ENCODE measurements at places on chromosomes 16 and 17.

- no peak for DNase-seq
Measured at GRCh38 chr16:50476486-50477255, 71.5 kb upstream of the NKD1 start.

GRCh38 chr16:86576591-86577313 lies 1.6 kb upstream of the FOXL1 start:
- DNase-seq: no peak

DNA sequence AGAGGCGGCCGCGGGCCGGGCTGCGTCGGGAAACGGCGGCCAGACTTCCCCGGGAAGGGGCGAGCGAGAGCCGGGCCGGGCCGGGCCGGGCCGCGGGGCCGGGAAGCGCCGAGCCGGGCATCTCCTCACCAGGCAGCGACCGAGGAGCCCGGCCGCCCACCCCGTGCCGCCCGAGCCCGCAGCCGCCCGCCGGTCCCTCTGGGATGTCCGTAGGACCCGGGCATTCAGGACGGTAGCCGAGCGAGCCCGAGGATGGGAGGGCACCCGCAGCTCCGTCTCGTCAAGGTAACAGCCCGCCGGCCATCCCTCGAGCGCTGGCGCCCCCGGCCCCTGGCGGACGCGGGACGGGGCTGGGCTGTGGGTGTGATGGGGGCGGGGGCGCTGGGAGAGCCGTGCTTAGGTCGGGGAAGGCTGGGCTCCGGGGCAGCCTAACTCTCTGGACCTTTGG lies at the start of gene CRHR1:
CRHR1 (plus strand) TSS at position 28 of the 448 bp plus-strand sequence; CDS start at position 253, 225 bp downstream.
- no peak for DNase-seq

DNA sequence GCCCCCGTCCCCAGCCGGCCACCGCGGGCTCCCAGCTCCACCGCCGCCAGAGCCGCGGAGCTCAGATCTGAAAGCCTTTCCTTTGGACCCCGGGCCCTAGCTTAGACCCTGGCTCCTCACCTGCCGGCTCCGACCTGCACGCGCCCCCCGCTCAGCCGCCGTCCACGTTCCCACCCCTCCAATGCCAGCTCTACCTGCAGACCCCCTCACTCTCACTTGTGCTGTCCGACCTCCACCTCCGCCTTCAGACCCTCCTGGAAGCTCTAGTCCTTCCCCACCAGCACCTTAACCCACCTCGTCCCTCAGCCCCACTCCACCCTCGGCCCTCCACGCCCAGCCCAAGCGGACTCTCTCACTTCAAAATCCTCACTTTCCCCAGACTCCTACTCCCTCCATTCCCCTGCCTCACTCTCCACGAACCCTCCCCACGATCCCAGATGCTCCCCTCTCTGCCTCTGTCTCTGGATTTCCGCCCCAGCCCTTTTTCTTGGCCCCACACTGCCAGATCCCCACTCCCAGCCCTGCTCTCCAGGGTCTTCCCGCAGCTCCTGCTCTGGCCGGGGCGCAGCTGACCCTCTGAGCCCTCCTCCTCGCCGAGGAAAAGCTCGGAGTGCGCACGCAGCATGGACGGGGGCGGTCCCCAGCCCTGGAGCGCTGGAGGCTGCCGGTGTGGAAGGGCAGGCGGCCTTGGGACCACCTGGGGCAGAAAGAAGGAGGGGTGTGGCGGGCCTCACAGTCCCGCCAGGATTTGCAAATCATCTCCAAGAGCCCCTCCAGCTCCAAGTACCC lies at the start of gene TMEM114:
TMEM114 (minus strand) TSS at position 612 of the 789 bp plus-strand sequence. CDS start 673 bp downstream, outside the sequence.
- DNase-seq: no peak

DNA sequence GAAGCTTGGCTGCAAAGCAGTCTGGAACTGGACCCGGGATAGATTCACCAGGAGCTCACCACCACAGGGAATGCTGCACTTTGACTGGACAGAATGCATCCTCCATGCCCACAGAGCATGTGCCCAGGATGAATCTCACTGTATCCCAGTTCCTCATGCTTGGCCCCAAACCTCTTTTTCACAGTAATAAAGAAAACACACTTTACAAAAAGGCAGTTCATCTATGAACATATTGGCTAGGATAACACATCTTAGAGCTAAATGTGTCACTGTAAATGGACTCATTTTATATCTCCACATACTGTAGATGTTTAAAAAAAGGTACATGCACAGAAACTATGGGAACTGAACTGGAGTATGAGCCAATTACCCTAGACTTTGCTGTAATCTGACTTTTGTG lies 266.9 kb downstream of the TOX3 start:
- no peak for DNase-seq

DNA sequence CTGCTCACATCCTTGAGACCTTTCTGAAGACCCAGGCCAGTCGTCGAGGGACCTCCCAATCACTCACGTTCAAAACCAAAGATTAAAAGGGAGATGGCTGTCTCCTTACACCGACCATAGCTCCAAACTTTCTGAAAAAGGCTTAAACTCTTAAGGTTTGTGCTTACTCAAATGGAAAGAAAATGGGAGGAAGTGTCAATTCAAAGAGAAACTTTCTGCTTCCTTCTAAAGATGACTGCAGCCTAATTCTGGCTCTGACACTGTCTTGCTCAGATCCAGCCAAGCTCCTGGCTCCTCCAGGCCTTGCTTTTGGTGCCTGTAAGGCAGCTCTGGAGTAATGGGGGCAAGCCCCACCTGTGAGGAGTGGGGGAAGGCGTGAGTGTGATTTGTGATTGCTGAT lies 54.9 kb upstream of the WSB1 start:
- DNase-seq: no peak

DNA sequence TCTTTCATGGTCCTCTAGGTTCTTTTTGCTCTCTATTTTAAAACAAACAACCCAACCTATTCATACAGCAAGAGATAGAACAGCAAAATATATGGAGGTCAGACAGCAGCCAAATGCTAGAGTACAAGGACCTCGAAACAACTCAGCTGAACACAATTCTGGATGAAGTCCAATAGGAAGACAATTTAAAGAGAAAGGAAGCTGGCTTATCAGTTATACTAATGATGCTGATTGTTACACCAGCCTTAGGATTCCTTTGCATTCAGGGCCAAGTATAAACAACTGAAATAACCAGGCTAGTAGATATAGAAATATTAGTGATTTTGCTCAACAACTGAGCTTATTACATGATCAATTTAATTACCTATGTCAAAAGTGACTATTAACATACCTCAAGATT lies 2.5 kb downstream of the SSH2 start:
- DNase-seq: no peak

DNA sequence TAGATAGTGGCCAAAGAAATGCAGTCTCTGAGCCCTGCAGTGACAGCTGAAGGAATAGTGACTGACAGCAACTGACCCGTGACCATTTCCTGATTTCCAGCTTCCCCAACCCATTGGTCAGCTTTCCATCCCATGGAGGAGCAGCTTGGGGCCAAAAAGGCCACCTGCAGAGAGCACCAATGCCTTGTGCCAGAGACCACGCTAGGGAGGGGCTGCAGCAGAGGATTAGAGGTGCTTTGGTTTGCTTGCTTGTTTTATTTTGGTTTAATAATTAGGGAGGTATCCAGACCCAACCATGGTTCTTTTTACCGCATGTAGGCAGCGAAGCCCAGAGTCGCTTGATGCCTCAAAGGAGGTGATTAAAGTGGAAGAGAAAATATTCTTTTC lies 61.3 kb upstream of the SIAH1 start:
- no peak for DNase-seq

DNA sequence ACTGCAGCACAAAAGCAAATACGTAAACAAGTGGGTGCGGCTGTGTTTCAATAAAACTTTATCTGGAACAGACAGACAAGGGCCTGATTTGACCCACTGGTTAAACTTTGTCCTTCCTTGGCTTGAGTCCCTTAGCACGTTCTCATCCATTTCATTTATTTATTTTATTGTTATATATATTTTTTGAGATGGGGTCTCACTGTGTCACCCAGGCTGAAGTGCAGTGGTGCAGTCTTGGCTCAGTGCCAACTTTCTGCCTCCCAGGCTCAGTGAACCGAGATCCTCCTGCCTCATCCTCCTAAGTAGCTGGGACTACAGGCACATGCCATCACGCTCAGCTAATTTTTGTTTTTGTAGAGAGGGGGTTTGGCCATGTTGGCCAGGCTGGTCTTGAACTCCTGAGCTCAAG lies 64.3 kb downstream of the MYH11 start:
- DNase-seq: no peak

DNA sequence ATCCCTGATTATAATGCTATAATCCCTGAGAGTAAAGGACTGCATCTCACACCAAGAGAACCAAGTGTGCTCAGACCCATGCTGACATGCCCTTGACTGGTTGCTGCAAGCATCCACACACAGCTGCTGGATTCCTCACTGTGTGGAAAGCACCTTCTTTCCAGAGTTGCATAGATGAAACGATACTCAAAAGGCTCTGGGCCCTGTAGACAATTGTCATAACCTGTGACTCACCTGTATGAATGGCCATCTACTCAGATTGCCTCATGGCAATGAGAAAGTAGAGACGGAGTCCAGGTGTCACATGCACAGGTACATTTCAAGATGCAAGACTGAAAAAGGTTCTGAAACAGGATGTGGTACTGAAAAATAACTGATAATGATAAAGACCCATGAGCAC lies 58.1 kb downstream of the MPHOSPH6 start:
- no peak for DNase-seq

GRCh38 chr16:11768849-11769248 lies 26.2 kb upstream of the TXNDC11 start:
- no peak for DNase-seq

DNA sequence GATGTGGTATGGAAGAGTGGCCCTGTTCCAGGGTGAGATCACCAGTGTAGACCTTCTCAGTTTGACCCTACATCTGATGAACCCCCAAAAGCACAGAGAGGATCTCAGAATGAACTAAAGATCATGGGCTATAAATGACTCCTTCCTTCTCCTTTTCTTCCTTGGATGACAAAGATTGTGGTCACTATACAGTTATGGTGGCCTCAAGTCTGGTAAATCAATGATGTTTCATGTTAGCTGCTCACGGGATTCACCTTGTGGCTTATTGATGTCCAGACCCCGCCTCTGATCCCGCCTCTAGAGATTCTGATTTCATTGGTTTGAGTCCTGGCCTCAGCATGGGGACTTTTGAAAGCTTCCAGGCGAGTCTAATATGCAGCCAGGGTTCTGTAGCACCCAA lies 112.2 kb downstream of the PITPNC1 start:
- no peak for DNase-seq

DNA sequence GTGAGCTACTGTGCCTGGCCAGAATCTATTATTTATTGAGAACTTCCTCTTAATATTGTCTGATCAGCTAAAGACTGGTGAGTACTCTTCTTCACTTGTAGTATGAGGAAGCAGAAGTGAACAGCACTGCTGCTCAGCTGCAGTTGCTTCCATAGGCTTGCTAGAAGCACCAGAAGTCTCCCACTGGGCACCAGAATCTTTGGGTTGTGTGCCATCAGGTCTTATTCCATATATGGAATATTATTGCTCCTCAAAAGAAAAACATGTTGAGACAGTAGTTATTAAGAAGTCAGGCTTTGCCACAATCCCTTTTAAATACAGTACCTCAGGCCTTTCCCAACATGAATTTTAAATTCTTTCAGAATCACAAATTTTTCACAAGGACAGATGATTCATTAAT lies 17.2 kb downstream of the SNTB2 start:
- no peak for DNase-seq

DNA sequence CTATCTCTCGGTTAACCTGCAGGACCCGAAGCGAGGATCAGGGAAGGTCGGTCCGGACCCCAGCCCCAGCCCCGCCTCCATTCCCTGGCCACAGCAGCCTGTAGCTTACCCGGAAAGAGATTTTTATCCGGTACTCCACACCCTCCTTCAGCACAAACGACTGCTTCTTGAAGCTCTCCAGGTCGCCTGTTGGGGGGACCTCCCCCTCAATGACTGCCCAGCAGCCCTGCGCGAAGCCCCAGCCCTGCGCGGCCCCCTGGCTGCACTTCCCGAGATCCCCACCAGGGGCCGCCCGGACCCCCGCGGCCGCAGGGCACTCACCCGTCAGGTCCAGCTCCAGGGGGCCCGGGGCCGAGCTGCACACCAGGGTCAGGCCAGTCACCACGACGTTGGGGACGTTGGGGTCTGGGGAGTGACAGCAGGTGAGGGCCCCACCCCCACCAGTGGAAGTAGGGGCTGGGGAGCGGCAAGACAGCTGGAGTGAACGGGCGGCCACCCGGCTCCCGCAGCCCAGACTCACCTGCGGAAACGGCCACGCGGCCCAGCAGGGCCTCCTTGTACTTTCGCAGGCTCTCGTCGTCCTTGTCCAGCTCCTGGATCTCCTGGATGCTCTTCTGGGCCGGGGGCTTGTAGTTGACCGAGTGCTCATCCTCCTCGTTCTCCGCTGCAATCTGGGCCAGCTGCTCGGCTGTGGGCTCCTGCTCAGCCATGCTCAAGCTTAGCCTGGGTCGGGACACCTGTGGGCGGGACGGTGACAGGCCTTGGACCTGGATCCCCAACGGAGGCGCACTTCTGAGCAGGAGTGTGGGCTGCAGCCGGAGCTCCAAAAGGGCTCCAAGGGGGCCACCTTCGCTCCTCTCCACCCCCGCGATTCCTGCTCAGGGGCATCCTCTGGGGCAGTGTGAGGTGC lies 1.7 kb downstream of the ARHGDIA start:
- no peak for DNase-seq

GRCh38 chr17:81549826-81550225 lies 2.3 kb downstream of the FAAP100 start:
- DNase-seq: no peak

DNA sequence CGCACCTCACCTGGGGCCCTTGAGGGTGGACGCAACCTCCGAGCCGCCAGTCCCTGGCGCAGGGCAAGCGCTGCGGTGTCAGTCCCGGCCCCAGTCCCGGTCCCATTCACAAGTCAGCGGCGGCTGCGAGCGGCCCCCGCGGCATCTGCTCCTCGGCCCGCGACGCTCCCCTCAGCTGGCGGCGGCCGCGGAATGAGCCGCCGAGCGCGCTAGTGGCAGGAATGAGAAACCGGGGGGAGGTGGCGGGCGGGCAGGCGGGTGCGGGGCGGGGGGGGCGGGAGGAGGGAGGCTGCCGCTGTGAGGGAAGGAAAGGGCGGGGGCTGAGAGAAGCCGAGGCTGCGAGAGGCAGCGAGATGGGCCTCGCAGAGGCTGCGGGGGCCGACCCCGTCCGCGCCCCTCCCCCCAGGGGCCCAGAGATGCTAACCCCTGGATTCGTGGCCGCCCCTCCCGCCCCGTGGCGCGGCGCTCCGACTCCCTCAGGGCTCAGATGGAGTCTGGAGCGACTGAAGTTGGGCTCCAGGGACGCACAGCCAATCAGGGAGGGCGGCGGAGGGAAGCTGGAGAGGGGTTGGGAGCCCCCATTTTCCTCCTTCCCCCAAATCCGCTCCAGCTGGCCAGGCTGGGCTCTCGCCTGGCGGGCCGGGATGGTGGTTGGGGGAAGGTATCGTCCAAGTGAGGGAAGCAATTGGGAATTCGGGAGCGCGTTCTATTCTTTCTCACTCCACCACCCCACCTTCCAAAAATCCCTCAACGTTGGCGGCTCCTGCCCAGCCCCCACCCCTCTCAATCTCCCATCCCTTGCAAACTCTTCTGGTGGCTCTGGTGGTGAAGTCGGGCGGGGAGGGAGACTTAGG lies at the start of gene CDH11:
CDH11 (minus strand) TSS at position 194 of the 854 bp plus-strand sequence. CDS start 117,194 bp downstream, outside the sequence.
- no peak for DNase-seq

- no peak for DNase-seq
Measured at GRCh38 chr17:7834542-7834956, 532 bp downstream of the KDM6B start.
